ENCODE measurements at places on chromosomes 2 and 18. TPM values are rescaled to one million over a fixed set of nuclear protein-coding genes. Genes with fewer than 3 reads are reported as not detected.
A peak's percentile ranks its signal among the peaks of the same experiment; 100 is the strongest.

DNA sequence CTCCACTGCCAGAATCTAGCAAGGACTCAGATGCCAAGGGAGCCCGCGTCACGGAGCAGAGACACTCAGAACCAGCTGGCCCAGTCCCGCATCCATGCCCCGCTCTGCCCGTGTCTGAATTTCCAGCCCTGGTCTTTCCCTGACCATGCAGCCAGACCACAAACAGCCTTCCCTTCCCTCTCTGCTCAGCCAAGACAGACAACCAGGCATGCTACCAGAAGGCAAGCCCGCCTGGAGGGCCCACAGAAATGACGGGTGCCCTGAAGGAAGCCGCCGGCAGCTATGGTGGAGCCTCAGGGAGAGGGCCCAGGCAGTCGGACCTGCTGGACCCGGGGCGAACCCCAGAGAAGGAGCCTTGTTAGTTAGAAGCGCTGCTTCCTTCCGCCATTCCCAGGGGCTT lies 45.1 kb upstream of the MAL start:
- DNase-seq: no peak

- DNase-seq: no peak
Observed at GRCh38 chr2:55761526-55761925, 67.9 kb upstream of the PNPT1 start.

DNA sequence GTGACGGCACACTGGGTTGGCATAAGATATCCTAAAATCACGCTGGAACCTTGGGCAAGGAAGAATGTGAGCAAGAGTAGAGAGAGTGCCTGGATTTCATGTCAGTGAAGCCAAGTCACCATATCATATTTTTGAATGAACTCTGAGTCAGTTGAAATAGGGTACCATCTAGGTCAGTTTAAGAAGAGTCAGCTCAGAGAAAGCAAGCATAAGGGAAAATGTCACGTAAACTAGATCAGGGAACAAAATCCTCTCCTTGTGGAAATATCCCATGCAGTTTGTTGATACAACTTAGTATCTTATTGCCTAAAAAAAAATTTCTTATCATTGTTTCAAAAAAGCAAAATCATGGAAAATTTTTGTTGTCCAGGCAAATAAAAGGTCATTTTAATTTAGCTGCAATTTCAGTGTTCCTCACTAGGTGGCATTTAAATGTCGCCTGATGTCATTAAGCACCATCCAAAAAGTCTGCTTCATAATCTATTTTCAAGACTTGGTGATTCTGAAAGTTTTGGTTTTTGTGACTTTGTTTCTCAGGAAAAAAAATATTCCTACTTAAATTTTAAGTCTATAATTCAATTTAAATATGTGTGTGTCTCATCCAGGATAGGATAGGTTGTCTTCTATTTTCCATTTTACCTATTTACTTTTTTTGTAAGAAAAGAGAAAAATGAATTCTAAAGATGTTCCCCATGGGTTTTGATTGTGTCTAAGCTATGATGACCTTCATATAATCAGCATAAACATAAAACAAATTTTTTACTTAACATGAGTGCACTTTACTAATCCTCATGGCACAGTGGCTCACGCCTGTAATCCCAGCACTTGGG lies 19.6 kb downstream of the RSAD2 start:
- no peak for DNase-seq

- no peak for DNase-seq
Observed at GRCh38 chr2:56960581-56960980, 776.8 kb downstream of the CCDC85A start.

DNA sequence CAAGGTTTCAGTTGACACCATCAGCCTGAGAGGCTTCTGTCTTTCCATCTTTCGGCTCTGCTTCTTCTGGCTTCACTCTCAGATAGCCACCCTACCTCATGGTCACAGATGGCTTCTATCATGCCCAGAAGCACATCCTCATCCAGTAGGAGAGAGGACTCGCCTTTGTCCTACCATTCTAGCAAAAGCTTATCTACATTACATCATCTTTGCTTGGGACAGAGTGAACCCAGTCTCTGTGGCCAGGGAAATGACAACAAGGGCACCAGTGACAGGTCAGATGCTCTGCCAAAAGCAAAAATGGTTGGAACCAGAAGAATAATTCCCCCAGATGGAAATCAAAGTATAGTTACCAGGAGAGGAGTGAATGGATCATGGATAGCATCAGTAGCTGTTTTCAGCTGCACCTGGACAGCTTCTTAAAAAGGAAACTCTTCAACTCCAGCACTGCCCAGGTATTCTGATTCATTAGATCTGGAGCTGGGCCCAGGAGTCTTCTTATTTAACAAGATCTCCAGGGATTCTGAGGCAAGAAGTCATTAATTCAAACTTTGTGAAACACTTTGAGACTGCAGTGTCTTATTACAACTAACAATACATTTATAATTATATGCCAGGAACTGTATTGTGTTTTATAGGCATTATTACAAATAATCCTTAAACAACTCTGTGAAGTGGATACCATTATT lies 257.7 kb upstream of the UBE2E3 start:
- peak; percentile 11 for DNase-seq

- no peak for DNase-seq
Observed at GRCh38 chr2:97911922-97912575, 83.7 kb downstream of the TMEM131 start.

- DNase-seq: no peak
Observed at GRCh38 chr2:100676346-100676745, 113.6 kb downstream of the PDCL3 start.

- DNase-seq: no peak
Observed at GRCh38 chr2:64657411-64657810, 3.7 kb upstream of the SERTAD2 start.

DDX1 gene
- 121 TPM for polyA plus RNA-seq

MEIS1 gene
- polyA plus RNA-seq: 87.2 TPM

DCDC2C gene
- not detected for polyA plus RNA-seq

ZNF513 gene
- polyA plus RNA-seq: 11.1 TPM

SERPINB13 gene
- polyA plus RNA-seq: not detected

Data from AG04450 (cell line).